ENCODE measurements at places on chromosomes 13 and 19. TPM values are rescaled to one million over a fixed set of nuclear protein-coding genes. Genes with fewer than 3 reads are reported as not detected.

Gene MISP3
- 3.8 TPM for total RNA-seq

Gene MBD3L3
- not detected for total RNA-seq

Gene CCDC194
- not detected for total RNA-seq

Gene ZNF606
- 1.9 TPM for total RNA-seq

Gene DENND1C
- 0.25 TPM for total RNA-seq

Gene SIGLEC5
- not detected for total RNA-seq

Measured in A549 treated with Hydrocortisone at 1 μM for 4 hours (cell line).